ENCODE measurements at places on chromosomes 2 and 18.

DNA sequence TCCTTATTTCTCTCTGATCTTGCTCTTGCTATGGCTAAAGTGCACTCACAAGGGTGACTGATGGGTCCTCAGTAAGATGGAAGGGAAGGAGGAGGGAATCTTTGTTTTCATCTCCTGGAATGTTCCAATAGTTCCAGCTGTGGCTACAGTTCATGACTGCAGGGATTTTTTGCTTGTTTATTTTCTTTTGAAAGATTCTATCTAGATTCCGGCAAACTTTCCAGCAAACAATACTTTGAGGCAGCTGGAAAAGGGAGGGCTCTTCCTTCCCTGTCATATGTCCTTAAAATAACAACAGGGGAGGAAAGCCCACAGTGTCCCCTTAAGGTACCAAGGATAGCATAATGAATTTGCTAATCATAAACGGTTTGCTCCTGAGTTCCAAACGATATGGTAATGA is 111.3 kb upstream of the SLC14A2 start:
- DNase-seq = no peak

GRCh38 chr18:813172-814071 is 1.4 kb upstream of the YES1 start:
- peak; percentile 22 for DNase-seq

DNA sequence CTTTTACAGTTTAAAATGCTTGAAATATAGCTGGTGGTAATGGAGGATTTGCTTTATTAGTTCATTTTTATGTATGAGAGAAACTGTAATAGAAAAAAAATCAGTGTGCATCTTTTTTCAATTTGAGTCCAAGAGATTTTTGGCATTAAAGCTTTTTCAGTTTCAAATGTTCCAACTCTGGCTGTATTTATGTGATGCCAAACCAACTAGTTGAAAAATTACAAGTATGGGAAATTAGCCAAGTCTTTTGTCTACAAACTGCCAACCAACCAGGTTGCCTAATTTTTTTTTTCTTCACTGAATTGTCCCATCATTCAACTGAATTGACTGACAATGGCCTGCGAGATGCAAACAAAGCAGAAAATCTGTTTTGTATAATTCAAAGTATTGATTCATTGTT is 95.7 kb downstream of the ICOS start:
- DNase-seq = no peak

DNA sequence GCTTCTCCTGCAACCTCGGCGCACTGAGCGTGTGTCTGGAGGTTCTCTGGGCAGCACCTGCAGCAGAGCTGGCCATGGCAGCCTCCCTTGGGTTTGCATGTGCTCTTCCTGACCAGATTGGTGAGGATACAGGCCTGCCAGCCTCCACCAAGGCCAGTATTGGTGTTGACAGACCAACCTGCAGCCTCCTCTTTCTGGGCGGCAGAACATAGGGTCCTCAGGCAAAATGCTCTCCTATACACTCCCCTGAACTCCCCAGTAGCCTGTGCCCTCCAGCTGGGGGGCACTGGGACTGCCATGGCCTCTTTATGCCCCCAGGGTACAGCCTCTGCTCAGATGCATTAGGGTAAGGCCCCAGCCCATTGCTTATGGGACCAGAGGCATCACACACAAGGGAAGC is 131.9 kb upstream of the SPRED2 start:
- no peak for DNase-seq

GRCh38 chr18:53056064-53056463 is 716.1 kb downstream of the DCC start:
- DNase-seq = no peak

DNA sequence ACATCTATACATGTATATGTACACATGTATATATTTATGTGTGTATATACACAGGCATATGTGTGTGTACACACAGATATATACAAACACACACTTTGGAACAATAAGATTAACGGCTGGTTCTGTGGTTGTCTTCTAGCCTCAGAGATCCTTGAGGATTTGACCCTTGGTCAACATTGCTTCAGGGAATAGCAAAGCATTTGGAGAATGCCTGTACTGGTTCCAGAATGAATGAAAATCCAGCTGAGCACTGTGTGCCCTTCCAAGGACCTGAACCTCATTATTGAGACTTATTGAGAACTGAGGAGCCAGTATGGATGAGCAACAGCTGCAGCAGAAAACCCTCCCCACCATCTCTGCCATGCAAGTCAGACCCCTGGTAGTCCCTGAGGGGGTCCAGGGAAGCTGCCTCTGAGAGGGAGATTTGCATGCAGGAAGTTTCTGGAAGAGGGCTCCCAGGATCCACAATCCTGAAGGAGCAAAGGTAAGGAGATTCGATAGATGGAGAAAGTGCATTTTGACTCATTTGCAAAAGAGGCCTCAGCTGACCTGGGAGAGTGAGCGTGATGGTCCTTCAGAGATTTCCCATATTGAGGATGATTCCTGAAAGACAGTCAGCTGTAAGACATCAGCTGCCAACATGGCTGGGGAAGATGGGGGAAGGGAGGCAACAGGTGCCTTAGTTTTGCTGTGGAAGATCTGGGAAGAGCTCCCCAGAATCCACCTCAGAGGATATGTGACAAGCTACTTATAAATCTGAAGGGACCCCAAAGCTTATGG is 166.6 kb upstream of the NCKAP5 start:
- DNase-seq = no peak
